ENCODE measurements at places on chromosomes 3 and 15.

DNA sequence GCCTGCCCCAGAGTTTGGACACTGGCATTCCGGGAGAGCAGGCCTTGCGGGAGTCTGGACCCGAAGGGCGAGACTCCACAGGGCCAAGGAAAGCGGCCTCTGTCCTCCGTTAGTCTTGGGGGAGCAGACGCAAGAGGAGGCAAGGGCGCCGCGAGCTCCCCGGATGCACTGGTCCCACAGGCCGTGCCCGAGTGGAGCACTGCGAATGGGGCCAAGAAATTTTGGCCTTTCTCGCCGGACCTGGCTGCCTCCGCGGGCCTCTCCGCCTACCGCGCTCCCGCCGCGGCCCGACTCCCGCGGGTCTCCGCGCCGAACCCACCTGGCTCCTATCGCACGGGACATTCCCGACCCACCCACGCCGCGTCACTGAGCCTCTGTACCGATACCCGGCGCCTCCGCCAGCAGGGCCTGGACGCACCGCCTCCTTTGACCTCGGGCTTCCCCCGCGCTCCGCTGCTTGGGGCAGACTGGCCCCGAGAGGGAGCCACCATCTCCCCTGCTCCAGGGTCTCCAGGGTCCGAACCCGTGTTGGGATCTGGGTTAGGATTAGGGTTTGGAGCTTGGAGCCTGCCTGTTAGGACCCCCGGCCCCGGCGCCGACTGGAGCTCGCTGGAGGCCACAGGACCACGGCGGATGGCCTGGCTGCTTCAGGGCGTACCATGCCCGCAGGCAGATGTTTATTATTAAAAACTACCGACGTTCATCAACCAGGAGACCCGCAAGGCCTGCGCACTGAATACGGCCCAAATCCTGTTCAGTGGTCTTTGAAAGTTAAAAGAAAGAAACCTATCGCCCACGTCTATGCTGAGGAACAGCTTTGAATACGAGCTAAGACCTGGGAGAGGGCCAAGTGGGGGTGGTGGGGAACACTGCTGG, 11.7 kb downstream of the SHOX2 start:
- DNase-seq, result no peak

- DNase-seq, result no peak
Measured at GRCh38 chr15:45612790-45613415, 21.9 kb upstream of the SQOR start.

DNA sequence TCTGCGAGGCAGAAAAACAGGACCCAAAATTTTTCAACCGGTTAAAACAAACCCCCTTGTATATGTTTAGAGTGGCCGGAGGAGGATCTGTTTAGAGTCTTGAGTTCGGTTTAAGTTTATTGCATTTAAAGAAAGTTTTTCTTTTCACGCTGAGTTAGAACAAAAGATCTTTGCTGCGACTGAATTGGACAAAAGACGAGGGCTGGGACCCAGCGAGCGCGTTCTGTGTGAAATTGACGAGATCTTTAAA, 9.8 kb downstream of the NR2F2 start:
- DNase-seq, result no peak

DNA sequence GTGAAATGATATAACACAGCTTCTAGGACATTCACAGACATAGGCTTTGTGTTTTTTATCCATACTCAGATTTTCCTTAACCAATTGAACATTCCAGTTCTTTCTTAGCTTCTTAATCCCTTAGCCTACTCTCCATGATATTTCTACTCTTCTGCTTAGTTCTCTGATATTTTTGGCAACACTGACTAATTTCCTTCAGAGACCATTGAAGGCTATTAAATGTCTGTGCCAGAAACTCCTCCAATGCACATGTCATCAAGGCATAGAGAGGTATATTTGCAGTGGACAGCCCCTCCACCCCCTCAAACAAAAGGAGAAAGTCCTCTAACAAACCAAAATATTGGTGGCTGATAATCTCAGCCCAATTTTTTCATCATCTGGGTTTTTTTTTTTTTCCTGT, 105.9 kb upstream of the TSC22D2 start:
- no peak for DNase-seq

GRCh38 chr3:72460205-72461174, 387.8 kb downstream of the SHQ1 start:
- DNase-seq, result no peak

- no peak for DNase-seq
Measured at GRCh38 chr3:182597621-182598041, 195.7 kb upstream of the ATP11B start.

DNA sequence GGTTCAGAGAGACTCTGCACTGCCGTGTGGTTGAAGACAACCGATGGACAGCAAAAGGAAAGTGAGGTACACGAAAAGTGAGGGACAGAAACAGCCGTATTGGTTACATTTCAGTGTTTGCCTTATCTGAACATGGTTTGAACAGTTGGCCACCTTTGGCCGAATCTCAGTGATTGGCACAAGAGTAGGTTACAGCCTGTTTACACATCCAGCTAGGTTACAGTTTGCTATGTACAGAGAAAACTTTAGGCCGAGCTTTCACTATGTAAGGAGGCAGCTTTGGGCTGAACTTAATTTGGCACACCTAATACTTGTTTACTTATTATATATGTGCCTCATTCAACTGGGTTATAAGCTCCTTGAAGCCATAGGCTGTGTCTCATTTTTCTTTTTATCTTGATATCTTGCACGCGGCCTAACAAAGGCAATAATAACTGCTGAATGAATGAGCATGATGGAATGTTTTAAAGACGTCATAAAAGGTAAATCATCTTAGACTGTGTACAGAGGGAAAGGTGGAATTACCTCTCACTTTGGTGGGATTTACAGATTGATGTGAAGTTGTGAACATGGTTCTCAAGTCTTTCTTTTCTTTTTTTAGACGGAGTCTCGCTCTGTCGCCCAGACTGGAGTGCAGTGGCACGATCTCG, 17.2 kb upstream of the GREM1 start:
- no peak for DNase-seq

- DNase-seq, result no peak
Measured at GRCh38 chr3:193731656-193732055, 138.6 kb downstream of the OPA1 start.

DNA sequence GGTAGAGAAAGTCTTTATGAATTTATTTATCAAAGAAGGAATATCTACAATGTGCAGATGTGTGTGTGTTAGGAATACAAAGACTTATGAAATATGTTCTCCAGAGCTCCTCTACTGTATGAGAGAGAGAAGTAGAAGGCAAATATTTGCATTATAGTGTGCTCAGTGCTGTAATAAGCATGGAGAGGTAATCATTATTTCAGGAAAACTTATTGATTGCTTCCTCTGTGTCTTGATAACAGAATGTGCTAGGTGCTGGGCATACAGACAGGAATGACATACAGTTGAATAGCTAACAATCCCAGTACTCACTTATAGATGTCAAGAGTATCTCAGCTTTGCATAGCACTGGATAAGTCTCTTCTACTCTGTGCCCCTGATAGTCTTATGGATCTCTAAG, 30.2 kb downstream of the ATG7 start:
- no peak for DNase-seq

DNA sequence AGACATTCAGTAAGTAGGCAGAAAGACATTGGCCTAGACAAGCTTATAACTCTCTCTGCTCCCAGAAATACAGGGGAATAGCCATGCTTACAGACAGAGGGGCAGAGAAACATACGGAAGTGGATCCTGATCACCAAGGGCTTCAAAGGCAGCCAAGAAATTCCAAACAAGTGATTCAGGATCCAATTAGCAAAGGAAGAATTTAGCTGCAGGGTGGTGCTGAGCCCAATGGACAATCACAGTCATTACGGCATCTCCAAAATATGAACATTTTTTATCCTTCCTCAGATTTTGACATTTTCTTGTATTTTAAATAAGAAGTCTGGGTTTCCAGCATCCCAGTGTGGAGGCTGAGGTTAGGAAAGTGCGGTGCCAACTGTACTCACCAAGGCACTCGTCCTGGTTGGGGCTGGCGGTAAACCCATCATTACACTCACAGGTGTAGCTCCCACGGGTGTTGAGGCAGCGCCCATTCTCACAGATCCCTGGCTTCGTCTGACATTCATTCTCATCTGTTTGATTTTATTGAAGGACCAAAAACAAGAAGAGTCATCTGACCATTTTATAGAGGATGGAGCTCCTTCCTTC, 96.8 kb downstream of the DUT start:
- no peak for DNase-seq

GRCh38 chr3:37499061-37499785, 324.8 kb upstream of the LRRFIP2 start:
- no peak for DNase-seq

DNA sequence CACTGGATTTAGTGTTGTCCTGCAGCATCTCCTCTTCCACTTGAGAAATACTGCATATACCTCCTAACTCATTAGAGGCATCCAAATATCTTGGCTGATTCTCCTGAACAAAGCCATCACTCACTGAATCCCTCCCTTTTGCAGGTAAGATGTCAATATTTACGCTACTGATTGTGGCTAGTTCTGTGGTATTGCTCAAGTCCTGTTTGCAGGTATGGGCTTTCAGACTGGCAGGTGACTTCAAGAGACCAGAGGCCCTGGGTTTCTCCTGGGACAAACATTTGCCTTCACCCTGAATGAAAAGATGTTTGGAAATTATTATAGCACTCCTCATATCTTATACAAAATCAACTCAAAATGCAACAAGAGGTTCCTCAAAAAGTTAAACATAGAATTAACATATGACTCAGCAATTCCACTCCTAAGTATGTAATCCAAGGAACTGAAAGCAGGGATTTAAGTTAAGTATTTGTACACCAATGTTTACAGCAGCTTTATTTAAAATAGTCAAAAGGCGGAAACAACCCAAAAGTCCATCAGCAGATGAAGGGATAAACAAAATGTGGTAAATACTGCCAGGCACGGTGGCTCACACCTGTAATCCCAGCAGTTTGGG, 18.6 kb downstream of the NEK4 start:
- no peak for DNase-seq

DNA sequence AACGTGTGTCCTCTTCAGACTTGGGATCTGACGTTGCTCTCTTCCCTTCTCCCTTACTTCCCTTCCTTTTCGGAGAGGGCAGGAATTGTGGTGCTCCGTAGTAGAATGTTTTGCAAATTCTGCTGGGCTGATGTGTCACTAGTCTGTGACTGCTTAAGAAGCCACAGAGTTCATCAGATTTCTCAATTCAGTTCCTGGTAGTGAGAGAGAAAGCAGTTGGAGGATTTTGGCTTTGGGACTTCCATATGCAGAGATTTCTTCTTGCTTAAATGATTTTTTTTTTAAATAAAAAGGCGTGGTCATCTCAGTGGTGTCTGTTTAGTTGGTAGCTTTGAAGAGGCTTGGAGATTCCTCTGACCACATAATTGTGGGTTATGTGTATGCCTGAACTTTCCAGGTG, 10.1 kb downstream of the CEMIP start:
- no peak for DNase-seq

- no peak for DNase-seq
Measured at GRCh38 chr15:99408236-99409096, 157.2 kb downstream of the LRRC28 start.

- no peak for DNase-seq
Measured at GRCh38 chr3:157368171-157368570, 68.5 kb upstream of the PTX3 start.

DNA sequence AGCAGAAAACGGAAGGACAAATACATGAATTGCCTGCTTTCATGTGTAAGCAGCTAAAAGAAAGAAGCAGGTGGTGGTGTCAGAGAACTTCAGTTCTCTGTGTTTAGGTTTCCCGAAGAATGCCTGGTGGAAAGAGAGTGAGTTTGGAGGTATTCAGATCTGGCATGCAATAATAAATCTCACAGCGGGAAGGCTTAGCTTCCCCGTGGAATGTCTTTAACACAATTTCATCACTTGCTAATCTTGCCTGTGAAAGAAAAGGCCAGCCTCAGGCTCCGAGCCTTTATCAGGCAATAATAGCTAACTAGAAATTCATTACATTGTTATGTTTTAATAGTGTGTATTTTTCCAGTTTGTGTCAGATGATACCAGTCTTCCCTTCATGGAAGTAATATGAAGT, 220.3 kb downstream of the PDZRN3 start:
- no peak for DNase-seq

- DNase-seq, result no peak
Measured at GRCh38 chr3:65575376-65575840, 463.3 kb downstream of the MAGI1 start.

GRCh38 chr3:54353946-54354345, 231.6 kb downstream of the CACNA2D3 start:
- no peak for DNase-seq

DNA sequence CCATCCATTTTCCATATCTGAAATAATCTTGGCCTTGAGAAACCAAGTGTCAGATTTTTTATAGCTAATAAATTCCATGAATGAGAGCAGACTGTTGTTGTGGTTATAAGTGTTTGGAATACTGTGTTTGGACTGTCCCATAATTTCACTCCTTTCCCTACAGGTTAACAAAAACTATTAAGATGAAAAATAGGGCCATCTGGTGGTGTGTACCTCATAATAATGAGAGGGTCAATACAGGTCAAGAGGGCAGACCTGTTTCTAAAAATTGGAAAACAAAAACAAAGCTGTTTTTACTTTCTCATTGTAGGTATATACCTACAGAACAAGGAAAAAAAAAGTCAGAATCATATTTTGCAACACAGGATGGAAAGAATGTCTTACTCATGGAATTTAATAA, 553.8 kb upstream of the SGO1 start:
- no peak for DNase-seq

- DNase-seq, result no peak
Measured at GRCh38 chr3:193149998-193150397, 91.0 kb upstream of the PLAAT1 start.

DNA sequence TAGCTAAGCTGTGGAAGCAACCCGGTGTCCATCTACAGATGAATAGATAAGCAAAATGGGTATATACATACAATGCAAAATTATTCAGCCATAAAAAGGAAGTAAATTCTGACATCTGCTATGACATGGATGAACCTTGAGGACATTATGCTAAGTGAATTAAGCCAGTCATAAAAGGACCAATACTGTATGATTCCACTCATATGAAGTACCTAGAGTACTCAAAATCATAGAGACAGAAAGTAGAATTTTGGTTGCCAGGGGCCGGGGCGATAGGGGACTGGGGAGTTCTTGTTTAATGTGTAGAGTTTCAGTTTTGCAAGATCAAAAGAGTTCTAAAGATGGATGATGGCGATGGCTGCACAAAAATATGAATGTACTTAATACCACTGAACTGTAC, 10.3 kb downstream of the EID1 start:
- no peak for DNase-seq

DNA sequence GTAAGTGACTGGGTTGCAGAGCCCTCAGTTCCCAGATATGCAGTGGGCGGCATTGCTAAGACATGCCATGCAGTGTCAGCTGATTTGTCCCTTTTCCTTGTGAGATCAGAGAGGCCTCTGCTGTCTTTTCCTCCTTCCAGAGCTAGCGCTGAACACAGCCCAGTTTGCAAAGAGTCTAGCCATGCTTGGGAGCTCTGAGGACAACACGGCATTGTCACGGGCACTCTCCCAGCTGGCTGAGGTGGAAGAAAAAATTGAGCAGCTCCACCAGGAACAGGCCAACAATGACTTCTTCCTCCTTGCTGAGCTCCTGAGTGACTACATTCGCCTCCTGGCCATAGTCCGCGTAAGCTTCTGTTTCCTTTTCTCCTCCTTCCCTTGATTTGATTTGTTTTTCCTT, 20.0 kb upstream of the SNX22 start:
- DNase-seq, result no peak

All from activated CD4-positive, alpha-beta T cell treated with anti-CD3 and anti-CD28 coated beads for 24 hours (primary cell).